ENCODE measurements at places on chromosomes 4 and X. TPM values are rescaled to one million over a fixed set of nuclear protein-coding genes. Genes with fewer than 3 reads are reported as not detected.

The CFP gene
- 0.13 TPM for total RNA-seq

The ZNF518B gene
- 51.5 TPM for total RNA-seq

The F8A2 gene
- total RNA-seq = not detected

The ANXA3 gene
- total RNA-seq = 292 TPM

The CT55 gene
- total RNA-seq = not detected

The COL25A1 gene
- 0.14 TPM for total RNA-seq

The NDUFA1 gene
- 100 TPM for total RNA-seq

The F11 gene
- not detected for total RNA-seq

DNA sequence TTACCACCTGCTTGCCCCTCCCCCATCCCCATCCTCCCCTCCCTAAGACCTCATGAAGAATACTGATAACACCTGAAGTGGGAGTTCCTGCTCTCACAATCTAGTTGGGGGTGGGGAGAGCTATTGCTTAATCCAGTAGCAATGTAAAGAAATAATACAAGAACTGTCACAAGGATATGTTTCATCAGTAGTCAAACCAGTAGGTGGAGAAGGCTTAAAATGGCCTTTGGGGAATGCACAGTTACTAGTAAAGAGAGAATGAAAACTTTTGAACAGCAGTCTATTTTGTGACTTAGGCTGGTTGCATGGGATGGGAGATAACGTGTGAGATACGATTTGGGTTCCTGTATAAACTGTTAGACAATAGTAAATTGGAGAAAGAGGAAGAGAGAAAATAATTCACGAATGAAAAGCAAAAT lies 6.0 kb downstream of the GALNT7 start:
- DNase-seq = no peak

DNA sequence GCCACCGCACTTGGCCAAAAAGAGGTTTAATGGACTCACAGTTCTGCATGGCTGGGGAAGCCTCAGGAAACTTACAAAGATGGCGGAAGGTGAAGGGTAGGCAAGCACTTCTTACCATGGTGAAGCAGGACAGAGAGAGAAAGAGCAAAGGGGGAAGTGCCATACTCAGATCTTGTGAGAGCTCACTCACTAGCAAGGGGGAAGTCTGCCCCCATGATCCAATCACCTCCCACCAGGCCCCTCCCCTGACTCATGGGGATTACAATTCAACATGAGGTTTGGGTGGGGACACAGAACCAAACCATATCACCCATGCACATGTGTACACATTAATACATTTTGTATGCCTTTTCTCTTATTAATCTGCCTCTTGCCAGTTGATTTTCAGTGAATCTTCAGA lies 77.2 kb upstream of the HSD17B10 start:
- DNase-seq = no peak

DNA sequence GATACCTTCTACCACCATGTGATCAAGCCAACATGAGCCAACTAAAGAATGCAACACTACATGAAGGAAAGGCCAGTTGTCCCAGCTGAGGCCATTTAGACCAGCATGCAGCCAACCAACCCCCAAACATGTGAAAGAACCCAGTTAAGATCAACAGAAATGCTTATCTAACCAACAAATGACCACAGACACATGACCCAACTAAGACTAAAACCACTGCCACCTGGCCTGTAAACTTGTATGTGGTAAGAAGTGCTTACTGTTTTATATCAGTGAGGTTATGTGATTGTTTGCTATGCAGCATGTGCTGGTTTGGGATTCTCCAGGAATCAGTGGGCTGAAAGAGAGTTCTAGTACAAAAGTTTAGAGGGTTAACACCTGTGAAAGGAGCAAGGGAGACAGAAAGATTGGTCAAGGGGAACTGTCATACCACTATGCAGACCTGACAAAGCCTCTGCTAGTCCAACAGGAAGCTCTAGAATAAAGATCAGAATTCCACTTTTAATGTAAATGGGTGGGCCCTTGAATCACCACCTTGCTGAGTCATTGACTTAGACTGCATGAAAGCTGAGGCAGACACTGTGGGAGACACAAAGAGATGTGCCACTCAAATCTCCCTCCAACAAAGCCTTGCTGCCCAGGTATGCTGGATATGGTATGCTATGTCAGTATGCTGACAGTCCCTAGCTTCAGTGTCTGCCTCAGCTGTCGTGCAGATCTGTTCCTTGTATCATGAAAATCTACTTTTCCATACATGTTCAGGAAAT lies 6.1 kb upstream of the SH3D19 start:
- DNase-seq = no peak

DNA sequence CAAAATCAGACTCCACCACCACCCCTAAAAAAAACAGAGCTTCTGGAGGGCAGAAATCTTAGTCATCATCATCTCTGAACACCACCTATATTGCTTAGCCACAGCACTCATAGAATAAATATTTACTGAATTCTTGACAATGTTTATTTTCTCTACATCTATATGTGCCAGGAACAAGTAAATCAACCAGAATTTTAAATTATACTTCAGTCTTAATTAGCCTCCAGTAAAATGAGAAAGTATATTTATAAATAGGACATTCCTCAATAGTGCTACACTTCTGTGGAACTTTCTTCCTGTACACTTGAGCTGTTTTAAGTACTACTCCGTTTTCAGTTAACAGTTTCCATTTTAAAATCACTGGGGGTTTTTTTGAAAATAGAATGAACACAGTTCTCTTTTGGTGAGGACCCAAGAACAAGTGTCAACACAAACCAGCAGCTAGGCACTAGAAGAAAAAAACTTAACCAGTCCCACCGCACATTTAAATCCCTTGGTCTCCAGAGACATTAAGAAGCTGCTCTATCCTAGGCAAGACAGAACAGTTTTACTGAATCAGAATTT lies 25.5 kb downstream of the SMIM14 start:
- DNase-seq = no peak

- no peak for DNase-seq
Observed at GRCh38 chr4:184617600-184618196, 31.5 kb downstream of the CASP3 start.

DNA sequence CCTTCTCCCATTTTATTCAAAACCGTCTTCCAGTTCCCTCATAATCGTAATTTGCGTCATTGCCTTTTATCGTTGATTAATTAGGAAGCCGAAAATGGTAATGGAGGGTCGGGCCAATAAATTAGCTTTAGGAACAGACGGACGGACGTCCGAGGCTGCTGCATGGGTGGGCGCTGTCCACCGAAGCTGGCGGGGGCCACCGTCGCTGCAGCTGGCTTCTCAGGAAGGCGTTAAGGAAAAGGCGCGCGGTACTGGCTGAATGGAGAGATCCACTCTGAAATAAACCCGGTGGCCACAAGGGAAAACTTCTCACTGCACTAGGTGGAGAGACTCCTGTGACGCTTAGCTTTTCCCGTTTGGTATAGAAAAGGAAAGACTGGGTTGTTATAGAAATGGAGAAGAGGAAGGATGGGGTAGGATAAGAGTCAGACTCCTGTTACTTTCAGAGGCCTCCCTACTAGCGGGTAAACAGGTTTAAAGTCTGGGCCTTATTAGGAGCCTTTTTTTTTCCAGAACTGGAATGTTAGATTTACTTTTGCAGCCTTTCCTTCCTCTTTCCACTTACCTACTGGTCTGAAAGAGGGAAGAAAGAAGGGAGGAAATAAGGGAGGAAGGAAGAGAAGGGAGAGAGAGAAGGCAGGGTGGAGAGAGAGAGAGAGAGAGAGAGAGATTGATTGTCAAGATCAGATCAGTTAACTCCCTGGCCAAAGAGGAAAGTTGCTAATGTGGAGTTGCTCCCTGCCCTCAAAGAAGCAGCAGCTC lies 11.3 kb upstream of the PRDM8 start:
- no peak for DNase-seq

DNA sequence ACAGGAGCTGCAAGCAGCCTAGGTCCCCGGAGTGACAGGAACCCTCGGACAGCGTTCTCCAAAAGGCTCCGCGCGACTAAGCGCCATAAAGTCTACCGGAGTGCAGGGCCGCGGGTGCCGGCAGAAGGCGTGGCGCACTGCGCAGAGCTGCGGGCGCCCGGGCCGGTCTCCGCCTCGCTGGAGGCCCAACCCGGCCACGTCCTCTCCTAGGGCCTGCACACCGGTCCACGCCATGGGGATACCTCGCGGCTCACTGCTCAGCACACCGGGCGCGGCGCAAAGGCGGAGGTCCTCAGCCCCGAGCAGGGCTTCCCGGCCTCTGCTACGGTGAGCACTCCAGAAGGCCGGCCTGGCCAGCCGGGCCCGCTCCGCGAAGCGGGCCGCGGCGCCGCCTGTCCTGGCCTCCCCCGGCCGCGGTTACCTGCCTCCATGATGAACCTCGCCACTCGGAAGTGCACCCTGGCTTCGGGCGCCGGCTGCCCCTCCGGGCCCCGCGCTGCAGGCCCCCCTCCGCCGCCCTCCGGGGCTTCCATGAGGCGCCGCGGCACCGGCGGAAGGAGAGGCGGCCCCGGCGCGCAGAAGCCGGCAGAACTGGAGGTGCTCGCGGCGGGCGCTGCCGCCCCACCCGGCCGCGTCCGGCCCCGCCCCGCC lies at the start of gene CCNQ:
CCNQ (minus strand) TSS at position 599 of the 651 bp plus-strand sequence; CDS start at position 533, 66 bp downstream.
- DNase-seq = no peak

DNA sequence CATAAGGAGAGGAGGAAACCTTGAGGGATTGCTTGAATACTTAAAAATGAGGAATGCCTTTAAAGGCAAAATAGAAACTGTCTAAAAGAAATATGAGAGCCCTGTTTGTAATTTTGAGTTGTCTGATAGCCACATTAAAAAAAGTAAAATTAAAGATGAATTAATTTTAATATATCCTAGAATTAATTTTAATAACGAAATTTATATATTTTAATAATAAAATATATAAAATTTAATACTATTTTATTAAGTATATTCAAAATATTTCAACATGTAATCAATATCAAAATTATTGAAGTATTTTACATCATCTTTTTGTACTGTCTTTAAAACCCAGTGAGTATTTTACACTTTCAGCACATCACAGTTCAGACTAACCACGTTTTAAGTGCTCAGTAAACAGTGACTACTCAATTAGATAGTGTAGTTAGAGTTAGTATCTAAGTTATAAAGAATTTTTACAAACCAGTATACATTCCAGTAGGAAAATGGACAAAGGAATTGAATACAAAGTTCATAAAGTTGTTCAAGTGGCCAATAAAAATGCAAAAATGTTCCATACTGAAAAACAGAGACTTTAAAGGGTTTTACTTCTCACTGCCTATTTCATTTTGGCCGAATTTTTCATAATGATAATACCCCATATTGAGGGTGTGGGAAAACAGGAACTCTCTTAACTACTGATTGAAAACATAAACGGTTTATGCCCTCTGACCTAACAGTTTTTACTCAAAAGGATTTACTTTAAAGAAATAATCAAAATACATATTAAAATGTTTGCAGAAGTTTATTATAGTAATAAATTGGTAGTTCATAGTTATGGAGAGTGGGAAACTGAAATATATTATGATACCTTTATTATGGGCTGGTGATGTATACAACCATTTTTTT lies 2.9 kb downstream of the SLC30A9 start:
- DNase-seq = no peak

GRCh38 chrX:37349221-37350033 lies at the start of gene PRRG1:
TSS of gene PRRG1 (plus strand) at chrX:37349364. CDS start at chrX:37406250, 56,886 bp downstream.
- peak; percentile 53 for DNase-seq

DNA sequence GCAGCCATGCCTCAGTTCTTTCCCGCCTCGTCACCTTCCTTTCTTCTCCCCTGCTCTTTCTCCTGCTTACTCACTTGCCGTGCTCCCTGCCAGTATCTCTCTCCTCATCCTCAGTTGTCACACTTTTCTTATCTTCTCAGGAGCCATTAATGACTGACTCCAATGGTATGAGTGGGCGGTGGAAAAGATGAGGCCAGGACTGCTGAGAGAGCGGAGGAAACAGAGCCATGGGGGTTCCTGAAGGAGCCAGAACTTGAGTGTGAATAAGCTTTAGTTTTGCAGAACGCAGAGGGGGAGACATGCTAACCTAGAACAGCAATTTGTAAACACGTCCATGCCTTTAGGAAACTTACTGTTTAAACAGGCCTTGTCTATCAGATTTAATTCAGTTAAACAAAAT lies 126.5 kb downstream of the CHIC2 start:
- DNase-seq = peak; percentile 20

DNA sequence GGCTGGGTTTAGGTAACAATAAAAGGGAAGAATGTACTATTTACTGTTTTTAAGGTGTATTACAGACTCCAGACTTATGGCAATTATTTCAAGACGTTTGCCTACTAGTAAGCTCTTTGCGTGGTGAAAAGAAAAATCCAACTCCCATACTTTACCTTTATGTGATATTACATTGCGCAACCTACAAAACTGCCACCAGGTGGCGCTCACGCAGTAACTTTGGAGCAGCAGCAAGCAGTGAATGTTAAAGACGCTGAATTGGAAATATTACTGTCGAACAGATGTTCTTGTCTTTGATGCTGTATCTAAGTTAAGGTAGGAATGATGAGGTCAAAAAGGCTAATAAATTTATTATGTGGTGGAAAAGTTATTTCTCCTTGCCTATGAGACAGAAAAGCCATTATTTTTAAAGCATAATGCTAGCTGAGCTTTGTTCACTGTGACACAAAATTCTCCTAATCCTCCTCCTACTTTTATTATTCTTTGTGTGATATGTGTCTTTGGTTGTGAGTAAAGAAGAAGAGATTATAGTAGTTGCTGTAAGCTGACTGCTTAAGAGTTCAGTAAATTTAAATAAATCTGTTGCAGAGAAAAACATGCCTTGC lies 1099.8 kb upstream of the TENM3 start:
- DNase-seq = peak; percentile 26

GRCh38 chr4:78627046-78627965 lies 75.7 kb downstream of the ANXA3 start:
- no peak for DNase-seq

- DNase-seq = no peak
Observed at GRCh38 chrX:30349946-30350345, 40.8 kb upstream of the NR0B1 start.

DNA sequence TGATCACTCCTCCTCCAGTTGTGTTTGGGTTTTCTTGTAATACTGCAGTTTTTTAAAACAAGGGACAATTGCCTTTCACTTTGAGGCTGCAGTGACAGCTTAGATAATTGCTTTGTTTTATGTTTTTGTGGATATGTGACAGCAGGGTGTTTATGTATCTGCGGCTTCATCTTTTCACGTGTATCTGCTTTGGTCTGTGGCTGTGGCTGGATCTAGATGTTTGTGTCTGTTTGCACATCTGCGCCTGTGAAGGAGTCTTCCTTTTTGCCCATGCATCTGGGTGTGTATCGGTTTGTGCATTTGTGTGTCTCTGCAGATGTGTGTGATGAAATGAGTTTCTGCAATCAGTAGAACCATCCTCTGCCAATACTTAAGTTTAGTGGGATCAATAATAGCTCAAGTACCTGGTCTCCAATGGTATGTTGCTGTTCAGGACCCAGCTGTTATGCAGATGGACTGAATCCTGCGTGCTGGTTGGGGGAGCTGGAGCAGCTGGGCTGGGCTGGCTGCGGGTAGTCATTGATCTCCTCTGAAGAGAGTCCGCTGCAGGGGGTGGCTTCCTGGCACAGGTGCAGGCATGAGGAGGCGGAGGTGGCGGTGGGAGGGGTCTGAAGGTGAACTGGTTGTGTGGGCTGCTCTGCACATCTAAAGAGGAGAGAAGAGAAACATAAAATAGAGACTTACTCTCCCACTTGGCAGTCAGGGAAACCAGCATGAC lies 390.3 kb downstream of the SH2D1A start:
- DNase-seq = no peak

DNA sequence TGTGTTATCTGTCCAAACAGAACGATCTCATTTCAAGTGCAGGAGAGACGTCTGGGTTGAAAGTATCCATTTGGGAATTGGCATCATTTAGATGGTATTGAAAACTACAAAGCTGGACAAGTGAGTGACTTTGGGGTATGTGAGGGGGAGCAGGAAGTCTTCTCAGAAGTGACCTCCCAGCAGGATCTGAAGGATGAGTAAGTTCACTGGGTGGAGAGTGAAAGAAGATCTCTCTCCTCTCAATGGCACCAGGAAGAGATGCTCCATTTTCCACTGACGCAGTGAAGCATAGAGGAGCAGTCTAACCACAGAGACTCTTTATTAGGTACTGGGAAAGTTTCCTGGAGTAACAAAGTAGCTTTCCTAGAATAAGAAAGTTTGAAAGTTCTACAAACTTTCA lies 161.0 kb downstream of the CPE start:
- DNase-seq = no peak

Measured in pulmonary artery endothelial cell (primary cell).